ENCODE measurements at places on chromosomes 1 and 21.

DNA sequence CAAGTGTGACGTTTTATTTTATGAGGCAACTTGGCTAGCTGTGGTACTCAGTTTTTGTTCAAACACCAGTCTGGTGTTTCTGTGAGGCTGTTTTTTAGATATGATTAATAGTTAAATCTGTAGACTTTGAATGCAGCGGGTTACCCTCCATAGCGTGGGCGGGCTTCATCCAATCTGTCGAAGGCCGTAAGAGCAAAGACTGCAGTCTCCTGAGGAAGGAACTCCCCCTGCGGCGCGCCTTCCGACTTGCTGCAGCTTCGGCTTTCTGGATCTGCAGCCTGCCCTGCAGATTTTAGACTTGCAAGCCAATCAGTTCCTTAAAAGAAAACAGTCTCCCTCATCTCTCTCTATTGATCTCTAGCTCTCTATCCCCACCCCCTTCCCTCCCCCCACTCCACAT lies 4.2 kb upstream of the ZNF496 start:
- DNase-seq = no peak

DNA sequence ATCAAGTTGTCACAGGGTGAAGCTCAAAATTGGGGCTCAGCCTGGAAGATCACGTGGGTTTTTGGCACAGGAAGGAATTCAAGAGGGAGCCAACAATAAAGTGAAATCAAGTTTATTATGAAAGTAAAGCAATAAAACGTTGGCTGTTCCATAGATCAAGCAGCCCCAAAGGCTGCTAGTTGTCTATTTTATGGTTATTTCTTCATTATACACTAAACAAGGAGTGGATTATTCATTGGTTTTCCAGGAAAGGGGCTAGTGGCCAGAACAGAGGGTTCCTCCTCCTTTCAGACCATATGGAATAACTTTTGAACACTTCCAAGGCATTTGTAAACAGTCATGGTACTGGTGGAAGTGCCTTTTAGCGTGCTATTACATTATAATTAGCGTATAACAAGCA lies 723.5 kb upstream of the ADAMTS5 start:
- no peak for DNase-seq

GRCh38 chr1:117697220-117697781 lies 91.5 kb downstream of the TENT5C start:
- DNase-seq = no peak

- no peak for DNase-seq
Observed at GRCh38 chr1:61123326-61123725, 41.0 kb downstream of the NFIA start.

DNA sequence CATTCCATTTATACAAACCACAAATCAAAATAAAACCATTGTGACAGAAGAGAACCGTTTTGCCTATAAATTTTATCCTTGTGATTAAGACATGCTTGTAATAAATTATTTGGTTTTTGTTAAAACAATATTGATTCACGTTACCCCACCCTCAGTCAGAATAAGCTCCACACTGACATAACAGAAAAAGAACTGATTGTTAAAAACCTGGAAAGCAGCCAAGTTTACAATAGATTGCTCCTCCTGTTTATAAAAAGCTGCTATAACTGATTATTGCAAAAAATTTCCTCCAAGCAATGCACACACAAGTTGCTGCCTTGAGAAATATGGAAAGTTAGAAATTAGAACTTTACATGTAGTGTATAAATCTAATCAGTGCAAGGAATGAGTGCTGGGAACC lies 263.5 kb downstream of the SETD4 start:
- no peak for DNase-seq

GRCh38 chr1:175373786-175374623 lies 181.4 kb upstream of the KIAA0040 start:
- DNase-seq = no peak

DNA sequence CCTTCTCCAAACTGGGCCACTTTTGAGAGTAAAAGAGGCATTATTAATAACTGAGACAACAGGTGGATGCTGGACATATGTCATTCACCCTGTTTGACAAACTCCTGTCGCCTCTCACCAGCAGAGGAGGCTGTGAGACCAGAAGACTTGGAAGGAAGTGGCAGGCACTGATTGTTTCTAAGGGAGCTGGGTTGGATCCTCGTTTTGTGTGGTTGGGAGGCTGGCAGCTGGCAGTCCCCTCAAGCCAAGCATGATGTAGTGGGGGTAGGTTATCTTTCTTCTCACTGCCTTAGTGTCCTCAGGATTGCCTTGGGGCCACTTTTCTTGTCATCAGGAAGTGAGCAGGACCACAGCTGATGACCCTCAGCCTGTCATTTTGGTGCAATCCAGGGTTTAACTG lies 86.5 kb upstream of the KCNJ15 start:
- DNase-seq = peak; percentile 1

GRCh38 chr1:10906866-10907519 lies 105.5 kb upstream of the TARDBP start:
- DNase-seq = no peak

DNA sequence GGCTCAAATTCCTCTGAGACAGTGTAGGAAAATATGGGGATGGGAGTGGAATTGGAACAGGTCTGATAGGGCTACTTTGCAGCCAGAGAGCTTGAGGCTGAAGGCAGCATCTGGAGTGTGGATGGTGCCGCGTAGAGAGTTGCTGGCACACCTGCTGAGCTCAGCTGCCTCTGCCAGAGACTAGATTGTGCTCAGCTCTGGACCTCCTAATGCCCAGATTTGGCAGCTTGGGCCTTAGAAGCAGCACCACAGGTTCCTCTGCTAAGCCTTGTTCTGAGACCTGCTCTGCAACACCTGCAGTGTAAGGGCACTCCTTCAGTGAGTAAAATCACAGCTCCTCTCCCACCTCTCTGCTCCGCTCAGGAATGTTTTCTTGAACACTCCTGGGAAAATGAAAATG lies 23.3 kb downstream of the ACOT11 start:
- no peak for DNase-seq

- DNase-seq = no peak
Observed at GRCh38 chr1:211376807-211377470, 50.3 kb downstream of the TRAF5 start.

DNA sequence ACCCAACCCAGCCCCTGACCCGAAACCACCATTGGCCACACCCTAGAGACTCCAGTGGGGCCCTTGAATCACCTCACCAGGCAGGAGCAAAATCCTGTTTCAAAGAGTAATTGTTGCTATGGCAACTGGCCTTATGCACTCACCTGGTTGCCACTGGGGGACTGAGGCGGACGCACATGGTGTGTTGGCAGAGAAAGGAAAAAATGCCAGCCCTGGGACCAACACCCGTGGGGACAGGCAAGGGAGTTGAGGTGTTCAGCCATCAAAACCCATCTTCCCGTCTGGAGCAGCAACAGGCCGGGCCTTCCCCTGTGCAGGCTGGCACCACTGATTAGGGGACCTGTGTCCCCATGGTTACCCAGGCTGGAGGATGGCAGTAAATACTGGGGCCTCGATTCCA lies 395.8 kb upstream of the VAMP3 start:
- no peak for DNase-seq

- no peak for DNase-seq
Observed at GRCh38 chr1:200150721-200151120, 123.2 kb downstream of the NR5A2 start.

- DNase-seq = no peak
Observed at GRCh38 chr1:53060579-53060978, 1.4 kb upstream of the PODN start.

DNA sequence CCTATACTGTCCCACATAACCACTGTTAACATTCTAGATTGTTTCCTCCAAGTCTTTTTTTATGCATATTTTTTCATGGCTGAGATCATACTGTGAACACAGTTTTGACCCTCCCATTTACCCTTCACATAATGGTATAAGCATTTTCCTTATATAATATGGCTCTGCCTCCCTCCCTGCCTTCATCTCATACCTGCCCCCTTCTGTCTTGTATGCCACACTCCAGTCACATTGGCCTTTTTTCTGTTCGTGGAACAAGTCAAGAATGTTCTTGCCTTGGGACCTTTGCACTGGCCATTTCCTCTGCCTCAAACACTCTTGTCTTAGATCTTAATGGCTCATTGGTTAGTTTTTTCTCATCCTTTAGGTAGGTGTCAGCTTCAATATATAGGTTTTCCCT lies 24.3 kb upstream of the ELAVL4 start:
- no peak for DNase-seq

GRCh38 chr21:38268864-38269575 lies 12.2 kb downstream of the KCNJ15 start:
- no peak for DNase-seq

DNA sequence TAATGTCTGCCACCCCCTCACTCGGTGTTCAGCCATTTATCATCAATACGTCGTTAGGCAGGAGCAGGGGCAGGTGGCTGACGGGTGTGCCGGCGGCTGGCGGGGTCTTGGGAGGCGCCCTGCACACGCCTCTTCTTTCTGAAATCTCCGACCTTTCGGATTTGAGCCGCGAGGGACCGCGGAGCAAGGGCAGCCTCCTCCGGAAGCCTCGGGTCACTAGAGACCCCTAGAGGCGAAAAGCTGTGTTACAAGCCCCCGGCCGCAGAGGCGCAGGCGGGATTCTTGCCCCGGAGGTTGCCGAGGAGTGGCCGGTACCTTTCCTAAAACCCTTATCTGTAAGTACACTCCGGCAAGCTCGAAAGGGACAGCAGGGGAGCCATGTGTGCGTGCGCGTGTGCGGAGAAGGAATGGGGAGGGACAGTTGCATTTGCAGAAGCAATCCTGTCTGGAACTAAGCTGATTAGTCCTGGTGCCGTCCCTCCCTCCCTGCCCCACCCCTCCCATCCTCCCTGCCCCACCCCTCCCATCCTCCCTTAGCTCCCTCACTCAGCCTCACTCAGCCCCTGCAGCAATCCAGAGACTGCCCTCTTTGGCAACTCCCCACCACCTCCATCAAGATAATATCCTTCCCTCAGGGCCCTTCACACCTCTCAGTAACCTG lies 11.0 kb downstream of the BRINP2 start:
- no peak for DNase-seq

DNA sequence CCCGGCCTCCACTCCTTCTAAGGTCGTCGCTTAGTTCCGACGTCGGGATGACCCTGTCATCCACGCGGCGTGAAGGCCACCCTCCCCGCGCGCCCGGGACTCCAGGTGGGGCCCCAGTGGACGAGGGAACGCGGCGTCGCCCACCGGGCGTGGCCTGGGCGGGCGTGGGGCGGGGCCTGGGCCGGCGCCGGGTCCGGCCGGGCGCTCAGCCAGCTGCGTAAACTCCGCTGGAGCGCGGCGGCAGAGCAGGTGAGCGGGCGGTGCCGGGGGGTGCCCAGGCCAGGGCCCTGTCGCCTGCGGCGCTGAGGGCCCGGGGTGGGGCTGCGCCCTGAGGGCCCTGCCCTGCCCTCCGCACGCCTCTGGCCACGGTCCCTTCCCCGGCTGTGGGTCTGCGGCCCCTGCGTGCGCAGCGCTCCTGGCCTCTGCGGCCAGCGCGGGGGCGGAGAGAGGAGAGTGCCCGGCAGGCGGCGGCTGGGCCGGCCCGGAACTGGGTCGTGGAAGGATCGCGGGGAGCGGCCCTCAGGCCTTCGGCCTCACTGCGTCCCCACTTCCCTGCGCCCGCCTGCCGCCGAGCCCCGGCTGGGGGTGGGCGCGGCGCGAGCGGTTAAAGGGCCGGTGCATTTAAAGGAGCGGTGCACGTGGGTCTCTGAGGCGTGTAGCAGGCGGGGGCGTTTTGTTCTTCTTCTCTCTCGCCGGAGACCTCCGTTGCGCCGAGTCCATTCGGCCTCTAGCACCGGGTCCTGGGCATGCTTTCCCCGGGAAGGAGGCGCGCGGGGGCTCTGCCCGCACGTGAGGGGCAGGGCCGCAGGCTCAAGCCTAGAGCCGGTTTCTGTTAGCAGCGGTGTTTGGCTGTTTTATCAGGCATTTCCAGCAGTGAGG lies at the start of gene PSEN2:
PSEN2 (plus strand) TSS at position 216 of the 879 bp plus-strand sequence. CDS start 11,292 bp downstream, outside the sequence.
- peak; percentile 37 for DNase-seq

- DNase-seq = no peak
Observed at GRCh38 chr1:62176597-62177312, 17.9 kb upstream of the L1TD1 start.

- DNase-seq = no peak
Observed at GRCh38 chr1:19974822-19975416, 4.5 kb downstream of the PLA2G2A start.

GRCh38 chr1:56390232-56390867 lies 189.0 kb downstream of the PLPP3 start:
- no peak for DNase-seq

DNA sequence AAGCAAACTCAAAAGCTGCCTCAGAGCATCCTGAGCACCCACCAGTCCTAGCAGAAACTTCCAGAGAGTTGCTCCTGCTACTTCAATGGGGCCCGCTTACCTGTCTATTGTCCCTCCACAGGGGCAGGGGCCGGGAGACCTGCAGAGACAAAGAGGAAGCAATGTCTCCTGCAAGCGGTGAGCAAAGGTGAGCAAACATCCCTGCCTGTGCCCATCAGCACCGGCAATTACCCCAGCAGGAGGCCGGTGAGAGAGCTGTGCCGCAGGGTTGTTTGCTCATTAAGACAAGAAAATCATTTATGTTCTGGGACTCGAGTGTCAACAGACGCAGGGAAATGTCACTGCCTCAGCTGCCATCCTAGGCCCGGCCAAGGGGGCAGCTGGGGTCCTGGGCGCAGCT lies 53.8 kb upstream of the TARDBP start:
- no peak for DNase-seq

GRCh38 chr1:32612189-32612881 lies 38.0 kb downstream of the ZBTB8OS start:
- DNase-seq = no peak

Data from activated naive CD4-positive, alpha-beta T cell (primary cell).